Inflammatory macrophage treated with lipopolysaccharide for 1 hour (primary cell): ENCODE measurements at places on chromosomes 2 and 18.
A peak's percentile ranks its signal among the peaks of the same experiment; 100 is the strongest.

DNA sequence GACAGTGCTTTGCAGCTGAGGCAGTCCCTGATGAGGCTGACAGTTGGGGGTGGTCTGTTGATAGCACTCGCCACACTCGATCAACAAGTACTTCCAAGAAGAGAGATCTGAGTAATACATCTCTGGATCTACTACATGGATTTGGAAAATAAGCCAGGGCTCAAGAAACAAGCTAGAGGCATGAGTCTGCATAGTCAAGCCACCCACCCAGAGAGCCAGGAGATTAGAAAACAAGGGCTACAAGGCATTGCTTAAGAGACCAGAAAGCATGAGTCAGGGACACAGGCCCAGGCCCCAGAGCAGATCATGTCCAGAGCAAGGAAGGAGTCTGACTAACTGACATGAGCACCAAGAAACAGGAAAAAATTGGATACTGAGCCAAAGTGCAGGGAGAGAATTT lies 196.9 kb upstream of the CWC22 start:
- DNase-seq, result no peak

- no peak for DNase-seq
These were observed 132.9 kb upstream of the CCDC68 start for GRCh38 chr18:55092166-55092565.

GRCh38 chr2:216012830-216013079 lies 596 bp downstream of the MREG start:
- DNase-seq, result no peak

DNA sequence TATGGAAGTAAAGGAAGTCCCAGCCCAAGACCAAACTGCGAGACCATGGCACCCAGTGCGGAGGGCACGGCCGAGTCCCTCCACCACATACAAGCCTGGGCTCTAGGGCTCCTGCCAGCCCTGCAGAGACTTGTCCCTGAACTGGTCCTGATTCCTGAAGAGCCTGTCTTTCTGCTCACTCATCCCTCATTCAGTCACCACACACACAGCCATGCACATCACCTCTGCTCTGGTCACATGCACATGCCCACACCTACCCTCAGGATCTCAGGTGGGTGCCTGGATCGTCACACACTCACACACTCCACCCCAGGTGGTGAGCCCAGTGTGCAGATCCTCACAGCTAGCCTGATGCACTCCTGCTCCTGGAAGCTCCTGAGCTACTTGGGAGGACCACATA lies 71.4 kb upstream of the LAPTM4A start:
- no peak for DNase-seq

GRCh38 chr2:50018292-50018691 lies 864.0 kb upstream of the FSHR start:
- DNase-seq, result no peak

DNA sequence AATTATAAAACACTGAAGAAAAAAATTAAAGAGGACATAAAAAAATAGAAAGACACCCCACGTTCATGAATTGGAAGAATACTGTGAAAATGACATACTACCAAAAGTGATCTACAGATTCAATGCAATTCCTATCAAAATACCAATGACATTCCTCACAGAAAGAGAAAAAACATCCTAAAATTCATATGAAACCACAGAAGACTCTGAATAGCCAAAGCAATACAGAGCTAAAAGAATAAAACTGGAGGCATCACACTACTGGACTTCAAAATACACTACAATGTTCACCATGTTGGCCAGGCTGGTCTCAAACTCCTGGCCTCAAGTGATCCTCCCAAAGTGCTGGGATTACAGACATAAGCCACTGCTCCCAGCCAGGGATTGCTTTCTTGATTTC lies 56.3 kb downstream of the TLK1 start:
- no peak for DNase-seq

DNA sequence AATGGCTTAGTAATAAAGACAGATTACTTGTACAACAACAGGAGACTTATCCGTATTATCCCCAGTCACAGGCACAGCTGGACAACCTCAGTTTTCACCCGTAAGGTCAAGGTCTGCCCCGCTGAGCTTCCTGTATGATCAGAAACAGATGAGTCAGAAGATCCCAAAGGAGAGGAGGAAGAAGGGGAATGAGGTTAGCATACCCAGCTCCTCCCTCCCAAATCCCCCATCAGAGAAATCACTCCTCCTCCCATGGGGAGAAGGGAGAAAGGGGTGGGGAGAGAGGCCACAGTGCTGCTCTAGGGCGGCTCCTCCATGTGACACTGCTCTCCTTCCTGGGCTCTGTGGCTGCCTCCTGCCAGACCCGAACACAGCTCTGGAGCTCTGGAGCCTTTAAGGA lies 53.8 kb upstream of the SPTBN1 start:
- DNase-seq, result no peak

GRCh38 chr18:38115201-38115600 lies 549.6 kb upstream of the CELF4 start:
- DNase-seq, result no peak

DNA sequence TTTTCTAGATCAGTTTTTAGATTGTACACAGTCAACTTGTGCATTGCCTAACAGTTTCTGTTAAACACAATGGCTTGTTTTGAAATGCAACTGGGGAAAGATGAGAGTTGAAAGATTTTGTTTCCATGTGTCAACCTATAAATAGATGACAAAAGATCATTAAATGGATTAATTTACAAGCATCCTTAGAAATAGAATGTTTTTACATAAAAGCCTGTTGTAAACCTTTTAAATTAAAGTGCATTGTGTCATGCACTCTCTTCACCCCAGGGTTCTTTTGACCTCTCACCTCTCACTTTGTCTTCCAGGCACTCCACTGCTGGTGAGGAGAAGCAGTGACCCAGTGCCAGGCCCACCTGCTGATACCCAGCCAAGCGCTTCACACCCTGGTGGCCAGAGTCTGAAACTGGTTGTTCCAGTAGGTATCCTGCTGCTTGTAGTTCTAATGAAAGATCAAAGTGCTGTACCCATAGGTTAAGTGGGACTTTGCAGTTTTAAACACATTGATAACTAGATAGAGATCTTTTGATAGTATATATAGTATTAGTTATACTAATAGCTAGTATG lies 502.1 kb downstream of the PARD3B start:
- DNase-seq, result no peak

DNA sequence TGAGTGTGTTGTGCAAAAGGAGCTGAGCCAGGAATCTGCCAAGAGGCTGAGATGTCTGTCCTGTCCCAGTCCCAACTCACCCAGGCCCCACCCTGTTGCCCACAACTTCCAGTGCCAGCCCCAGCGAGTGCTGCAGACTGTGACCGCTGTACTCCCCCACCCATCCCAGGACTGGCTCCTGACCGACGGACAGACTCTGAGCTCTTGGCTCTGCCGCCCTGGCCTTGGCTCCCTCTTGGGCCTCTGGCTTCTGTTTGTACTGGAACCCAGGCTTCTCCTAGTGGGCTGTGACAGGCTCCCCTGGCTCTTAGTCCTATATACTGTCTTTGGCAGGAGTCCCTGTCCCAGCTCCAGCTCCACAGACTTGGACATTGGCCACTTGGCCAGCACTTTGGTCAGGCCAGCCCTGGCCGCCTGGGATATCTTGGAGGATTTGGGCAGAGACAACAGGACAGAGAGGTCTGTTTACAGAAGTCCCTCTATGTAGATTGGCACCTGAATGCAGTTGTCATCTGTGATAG lies 41.1 kb downstream of the ACOXL start:
- no peak for DNase-seq

- DNase-seq, result no peak
These were observed 33.6 kb downstream of the ZCCHC2 start for GRCh38 chr18:62556397-62556796.

GRCh38 chr2:26743852-26744251 lies 20.2 kb upstream of the SLC35F6 start:
- no peak for DNase-seq

- DNase-seq, result no peak
These were observed 63.5 kb downstream of the STAT4 start for GRCh38 chr2:191087311-191087710.

GRCh38 chr2:84851876-84852275 lies 29.0 kb downstream of the TRABD2A start:
- DNase-seq, result no peak

DNA sequence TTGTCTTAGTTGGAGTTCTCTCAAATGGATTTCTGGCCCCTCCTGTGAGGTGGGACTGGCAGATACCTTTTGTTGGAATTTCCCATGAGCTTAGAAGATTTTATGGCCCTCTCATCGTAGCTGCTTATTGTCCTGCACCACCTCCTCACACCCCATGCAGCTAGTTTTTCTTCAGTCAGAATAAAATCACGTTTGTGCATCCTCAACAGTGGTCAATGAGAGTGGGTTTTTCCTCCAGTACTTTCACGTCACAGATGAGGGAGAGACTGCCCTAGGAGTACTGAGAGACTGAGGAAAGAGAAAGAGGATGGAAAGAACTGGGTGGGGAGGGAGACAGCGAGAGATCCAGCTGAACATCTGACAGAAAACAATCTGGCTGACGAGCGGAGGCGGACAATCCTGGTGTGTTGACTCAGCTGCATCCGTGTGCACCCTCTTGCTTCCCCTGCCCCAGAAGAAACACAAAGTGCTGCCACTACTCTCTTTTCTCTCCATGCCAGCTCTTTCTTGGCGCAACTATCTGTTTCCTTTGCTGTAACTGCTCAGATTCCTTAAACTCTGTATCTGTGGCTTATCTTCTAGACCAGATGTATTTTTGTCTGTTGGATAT lies 7.4 kb downstream of the RAPGEF4 start:
- DNase-seq, result no peak

- DNase-seq, result peak; percentile 54
These were observed 33.6 kb downstream of the GCG start for GRCh38 chr2:162118166-162119031.

DNA sequence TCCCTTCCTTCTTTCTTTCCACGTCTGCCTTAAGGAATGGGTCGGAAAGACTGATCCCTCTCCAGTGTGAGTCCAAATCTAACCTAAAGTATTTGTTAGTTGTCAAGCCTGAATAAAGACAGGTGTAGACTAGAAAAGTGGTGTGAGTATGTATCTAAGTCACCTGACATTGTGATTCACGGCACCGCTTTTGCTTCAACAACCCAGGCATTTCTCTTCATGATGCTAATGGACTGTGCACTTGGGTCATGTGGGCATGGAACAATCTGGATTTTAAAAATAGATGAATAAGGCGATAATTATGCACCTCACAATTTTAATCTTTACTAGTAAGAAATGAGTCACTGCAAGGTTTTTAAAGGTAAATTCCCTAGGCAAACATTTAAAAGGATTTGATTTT lies 107.5 kb downstream of the LIPG start:
- DNase-seq, result no peak

- no peak for DNase-seq
These were observed 43.8 kb upstream of the KCNE4 start for GRCh38 chr2:223008162-223008561.
